ENCODE measurements at places on chromosomes 2 and 18.
A peak's percentile ranks its signal among the peaks of the same experiment; 100 is the strongest.

GRCh38 chr2:172429301-172429968 is 2.0 kb downstream of the ITGA6 start:
- DNase-seq: no peak

DNA sequence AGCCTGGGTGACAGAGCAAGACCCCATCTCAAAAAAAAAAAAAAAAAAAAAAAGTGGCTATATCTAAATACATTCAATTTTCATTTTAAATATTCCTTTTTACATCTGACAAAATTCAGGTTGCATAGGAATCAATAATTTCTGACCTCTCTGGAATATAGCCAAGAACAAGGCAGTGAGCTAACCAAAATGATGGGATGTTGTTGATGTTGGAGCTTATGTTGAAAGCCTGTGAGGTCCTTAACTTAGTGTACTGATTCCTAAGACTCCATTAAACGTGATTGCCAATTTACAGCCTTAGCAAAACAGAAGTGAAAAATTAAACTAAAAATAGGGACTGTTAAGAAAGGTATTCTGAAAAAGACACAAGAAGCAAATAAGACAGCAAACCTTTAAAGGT is 109.6 kb downstream of the MEP1B start:
- no peak for DNase-seq

GRCh38 chr18:54530285-54530684 is 60.8 kb upstream of the DYNAP start:
- DNase-seq: no peak

GRCh38 chr2:216352653-216353270 is 19.5 kb downstream of the MARCHF4 start:
- DNase-seq: peak; percentile 19

- no peak for DNase-seq
These were observed 26.6 kb downstream of the TWIST2 start for GRCh38 chr2:238874330-238875050.

DNA sequence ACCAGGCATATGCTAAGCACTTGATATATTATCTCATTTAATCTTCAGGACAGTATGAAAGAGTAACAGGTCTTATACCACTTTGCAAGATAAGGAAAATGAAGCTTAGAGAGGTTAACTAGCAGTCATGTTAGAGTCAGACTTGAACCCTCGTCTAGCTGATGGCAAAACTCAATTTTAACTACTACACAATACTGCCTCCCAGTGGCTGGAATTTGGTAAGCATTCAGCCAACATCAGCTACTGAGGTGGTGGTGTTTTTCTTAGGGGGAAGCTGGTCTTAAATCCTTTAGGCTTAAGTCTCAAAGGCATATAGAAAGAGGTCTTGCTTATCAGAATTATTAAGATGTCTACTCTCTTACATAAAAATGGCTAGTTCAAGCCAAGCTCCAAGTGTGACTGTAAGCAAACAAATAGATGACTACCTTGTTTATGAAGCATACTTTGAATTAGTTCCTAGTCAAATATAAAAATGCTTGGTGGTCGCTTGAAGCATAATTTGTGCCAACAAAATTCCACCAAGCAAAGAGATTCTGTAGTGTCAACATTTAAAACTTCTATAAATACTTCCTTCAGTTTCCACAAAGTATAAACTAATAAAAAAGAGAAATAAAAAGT is 325.4 kb upstream of the FIGN start:
- DNase-seq: peak; percentile 11

DNA sequence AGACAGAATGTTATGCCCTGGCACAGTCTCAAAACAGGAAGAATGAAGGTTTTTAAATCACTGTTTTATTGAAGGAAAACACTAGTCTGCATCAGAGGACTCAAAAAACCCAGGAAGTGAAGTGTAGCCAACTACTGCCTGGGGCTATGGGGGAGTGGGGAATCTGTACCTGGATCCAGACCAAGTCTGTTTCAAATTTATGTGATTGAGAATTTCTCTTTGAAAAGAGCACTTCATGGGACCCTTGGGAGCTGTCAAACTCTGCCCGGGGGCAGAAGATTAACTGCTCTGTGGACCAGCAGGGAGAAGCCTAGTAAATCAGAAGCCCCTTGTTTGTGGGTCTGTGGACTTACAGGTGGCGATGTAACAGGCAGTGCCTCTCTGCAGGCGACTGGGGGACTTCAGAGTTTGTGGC is 45.3 kb upstream of the TANC1 start:
- no peak for DNase-seq

GRCh38 chr2:101308432-101309210 is at the start of gene RNF149:
TSS of gene RNF149 (minus strand) at chr2:101308701. CDS start at chr2:101308588, 113 bp downstream.
- peak; percentile 91 for DNase-seq

DNA sequence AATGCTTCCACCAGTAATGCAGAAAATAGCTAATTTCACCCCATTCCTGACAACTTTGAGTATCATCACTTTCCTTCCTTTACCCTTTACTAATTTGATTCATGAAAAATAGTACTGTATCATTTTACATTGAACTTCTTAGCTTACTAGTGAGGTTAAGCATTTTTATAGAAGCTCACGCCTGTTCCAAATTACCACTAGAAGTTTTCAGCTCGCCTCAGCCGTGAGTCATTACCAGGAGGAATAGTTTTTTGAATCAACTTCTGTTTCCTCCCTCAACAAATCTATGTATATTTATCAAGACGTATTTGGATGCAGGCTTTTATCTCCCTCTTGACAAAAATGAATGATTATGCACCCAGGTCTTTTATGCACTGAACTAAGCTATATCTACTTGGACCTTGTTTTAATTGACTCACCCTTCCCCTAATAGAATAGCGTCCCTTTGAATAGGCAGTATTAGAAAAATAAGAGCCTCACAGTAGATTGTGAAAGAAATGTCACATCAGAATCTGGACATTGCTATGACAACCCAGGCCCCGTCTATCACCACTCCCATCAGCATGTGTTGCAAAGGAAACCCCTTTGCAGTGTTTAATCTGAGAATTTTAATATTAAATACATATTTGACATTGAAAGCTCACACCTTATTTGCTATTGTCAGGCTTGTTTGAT is 207.4 kb upstream of the NRP2 start:
- no peak for DNase-seq

DNA sequence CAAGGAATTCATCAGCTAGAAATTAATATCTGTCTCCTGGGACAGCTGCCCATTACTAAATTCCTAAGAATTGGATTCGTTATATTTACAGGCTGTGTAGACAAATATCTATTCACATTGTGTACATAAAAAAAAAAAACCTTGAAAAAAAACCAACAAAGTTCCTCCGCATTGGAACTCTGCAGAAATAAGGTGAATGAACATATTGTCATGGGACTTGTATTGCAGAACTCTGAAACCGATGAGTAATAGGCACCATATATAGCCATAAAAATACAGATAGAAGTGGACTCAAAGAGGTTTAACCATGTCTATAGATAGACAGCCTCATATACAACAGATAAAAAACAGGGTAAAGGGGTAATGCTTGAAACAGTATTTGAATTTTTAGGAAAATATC is 909.9 kb upstream of the CHAC2 start:
- no peak for DNase-seq

DNA sequence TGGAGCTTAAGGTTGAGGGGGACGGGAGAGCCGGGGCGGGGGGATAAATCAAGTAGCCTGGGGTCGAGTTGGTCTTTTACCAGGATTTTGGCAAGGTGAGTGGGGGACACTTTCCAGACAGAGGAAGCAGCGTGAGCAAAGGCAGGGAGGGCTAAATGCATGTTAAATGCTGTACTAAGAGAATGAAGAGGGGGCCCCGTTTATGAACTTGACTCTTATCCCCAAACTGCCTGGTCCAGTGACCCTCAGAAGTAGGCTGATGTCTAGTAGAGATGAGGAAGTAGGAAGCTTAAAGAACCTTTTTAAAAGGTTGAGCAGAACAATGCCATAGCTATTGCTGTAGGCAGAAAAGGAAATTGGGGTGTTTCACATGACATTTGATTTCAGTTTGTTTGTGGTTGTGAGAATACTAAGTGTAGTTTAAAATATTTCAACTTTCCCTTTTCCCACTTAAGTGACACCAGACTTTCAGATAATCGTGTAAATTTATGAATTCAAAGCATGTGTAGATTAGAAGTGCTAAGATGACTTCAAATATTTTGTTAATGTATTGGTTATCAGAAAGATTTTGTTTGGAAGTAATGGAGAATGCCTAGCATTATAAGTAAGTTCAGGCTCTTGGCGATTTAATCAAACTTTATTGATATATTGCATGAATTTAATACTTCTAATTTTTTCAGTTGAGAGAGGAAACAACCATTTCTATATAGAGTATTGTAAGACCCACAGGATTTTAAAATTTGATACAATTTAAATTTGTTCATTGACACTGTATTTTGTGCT is 1.8 kb downstream of the REL start:
- DNase-seq: peak; percentile 50

DNA sequence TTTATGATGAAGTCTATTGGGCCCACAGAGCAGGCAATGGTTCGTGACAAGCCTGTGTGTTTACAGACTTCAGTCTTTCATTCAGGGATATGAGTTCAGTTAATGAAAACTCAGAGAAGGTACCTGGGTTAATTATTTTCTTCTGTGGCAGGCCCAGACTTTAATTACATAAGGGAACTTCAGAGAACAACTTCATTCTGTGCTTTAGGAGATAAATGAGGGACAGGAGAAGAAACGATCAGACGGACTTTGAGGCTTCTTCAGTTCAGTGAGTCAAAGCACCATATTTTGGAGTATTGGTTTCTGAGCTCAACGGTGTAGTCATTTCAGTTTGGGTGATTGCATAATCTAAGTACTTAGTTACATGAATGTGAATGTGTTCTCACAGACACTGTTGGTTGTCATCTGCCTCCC is 203.0 kb upstream of the KCNJ3 start:
- DNase-seq: no peak

GRCh38 chr2:7057865-7058400 is 140.7 kb downstream of the RNF144A start:
- peak; percentile 22 for DNase-seq

- DNase-seq: no peak
These were observed 82.3 kb downstream of the MYO1B start for GRCh38 chr2:191327484-191327883.

- DNase-seq: peak; percentile 3
These were observed 242.5 kb downstream of the RPIA start for GRCh38 chr2:88933980-88934379.

DNA sequence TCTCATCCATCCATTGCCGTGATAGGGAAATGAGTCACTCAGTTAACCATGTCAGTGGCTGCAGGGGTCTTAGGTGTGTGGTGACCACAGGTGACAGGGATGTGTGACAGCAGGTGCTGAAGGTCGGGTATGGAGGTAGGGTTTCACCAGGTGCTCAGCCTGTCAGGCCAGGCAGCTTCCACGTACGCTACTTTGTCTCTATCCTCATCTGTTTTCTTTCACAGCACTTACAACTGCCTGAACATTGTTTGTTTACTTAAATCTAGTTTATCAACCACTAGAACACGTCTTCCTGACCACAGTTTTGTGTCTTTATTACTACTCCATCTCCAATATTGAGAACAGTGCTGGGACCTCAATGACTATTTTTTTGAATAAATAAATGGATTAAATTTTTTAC is 11.4 kb upstream of the UXS1 start:
- DNase-seq: no peak

DNA sequence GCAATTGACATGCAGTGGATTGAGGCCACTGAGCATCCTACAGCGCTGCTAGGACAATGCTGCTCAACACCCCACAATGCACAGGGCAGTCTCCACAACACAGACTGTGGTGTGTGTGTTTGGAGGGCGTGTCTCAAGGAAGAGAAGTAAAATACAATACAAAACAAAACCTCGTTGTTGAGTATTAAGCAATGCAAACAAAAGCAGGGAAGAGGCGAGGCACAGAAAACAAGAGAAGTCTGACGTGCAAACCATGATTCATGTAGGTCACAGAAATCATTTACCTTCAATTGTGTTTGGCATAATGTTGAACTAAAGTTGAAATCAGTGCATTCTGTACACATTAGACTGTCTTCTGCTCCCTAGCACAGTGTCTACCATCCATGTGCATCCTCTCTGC is 260.9 kb downstream of the PHLPP1 start:
- no peak for DNase-seq

- no peak for DNase-seq
These were observed 472.6 kb downstream of the TXNL1 start for GRCh38 chr18:56165601-56166355.

GRCh38 chr2:78589871-78590270 is 435.6 kb upstream of the REG3G start:
- no peak for DNase-seq

DNA sequence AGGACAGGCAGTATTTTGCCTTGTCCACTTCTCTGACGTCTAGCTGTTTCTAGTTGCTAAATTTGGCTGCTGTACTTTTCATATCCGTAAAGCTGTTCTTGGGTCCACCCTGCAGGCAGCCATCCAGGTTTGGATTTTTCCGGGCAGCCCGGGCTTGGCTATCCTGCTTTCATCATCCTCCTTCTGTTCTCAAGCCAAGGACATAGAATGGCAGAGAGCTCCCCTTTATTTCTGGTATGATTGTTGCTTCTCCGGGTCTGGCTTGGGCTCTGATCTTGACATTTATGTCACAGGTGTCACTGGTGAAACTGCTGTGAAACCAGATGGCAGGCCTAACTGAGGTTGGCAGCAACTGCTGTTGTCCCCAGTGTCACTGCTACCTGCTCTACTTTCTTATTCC is 35.5 kb downstream of the SCN2A start:
- no peak for DNase-seq

DNA sequence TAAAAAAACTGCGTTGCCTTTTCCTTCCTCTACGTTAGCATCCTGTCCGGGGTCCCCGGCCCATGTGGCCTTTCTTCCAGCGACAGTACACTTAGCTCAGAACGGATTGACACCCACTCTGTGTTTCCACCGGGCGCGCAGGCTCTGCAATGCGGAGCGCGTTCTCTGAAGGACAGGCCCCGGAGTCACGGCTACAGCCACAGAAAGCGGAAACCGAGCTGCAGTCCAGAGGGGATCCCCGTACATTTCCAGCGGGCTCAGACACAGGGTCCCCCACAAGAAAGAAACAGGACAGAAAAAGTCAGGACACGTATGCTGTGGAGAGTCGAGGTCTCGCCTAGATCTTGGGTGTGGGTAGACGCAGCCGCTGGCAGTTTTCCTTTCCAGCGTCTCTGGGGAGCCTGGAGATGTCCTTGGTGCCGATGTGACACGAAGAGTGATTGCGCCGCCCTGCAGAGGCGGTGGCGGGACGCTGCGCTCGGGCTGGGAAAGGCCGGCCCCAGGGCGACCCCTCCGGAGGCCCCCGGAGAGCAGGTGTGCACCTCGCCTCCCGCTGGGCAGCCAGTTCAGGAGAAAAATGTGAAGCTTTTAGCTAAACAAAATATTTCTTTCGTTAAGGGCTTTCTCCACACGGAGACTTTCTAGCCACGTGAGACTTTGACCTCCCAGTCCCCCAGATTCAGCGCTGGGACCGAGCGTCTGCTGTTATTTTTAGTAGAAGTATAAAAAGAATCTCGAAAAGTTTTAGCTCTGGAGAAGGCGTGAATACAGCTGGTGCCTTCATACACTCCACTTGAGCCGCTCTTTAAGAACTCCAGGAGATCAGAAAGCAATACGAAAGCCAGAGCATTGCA is 1.3 kb upstream of the ACKR3 start:
- DNase-seq: peak; percentile 74

- DNase-seq: no peak
These were observed 45.5 kb downstream of the KCMF1 start for GRCh38 chr2:85016446-85016845.

- peak; percentile 76 for DNase-seq
These were observed 604 bp downstream of the RALBP1 start for GRCh38 chr18:9475643-9476591.

- DNase-seq: no peak
These were observed 140.1 kb downstream of the NOL4 start for GRCh38 chr18:34084635-34085034.

GRCh38 chr2:138454761-138455160 is 46.8 kb upstream of the SPOPL start:
- no peak for DNase-seq

All from activated CD8-positive, alpha-beta T cell treated with anti-CD3 and anti-CD28 coated beads for 36 hours (primary cell).